ENCODE measurements at places on chromosomes 5 and 9. TPM values are rescaled to one million over a fixed set of nuclear protein-coding genes. Genes with fewer than 3 reads are reported as not detected.

- DNase-seq, result no peak
Observed at GRCh38 chr5:38079620-38080402, 178.5 kb upstream of the EGFLAM start.

DNA sequence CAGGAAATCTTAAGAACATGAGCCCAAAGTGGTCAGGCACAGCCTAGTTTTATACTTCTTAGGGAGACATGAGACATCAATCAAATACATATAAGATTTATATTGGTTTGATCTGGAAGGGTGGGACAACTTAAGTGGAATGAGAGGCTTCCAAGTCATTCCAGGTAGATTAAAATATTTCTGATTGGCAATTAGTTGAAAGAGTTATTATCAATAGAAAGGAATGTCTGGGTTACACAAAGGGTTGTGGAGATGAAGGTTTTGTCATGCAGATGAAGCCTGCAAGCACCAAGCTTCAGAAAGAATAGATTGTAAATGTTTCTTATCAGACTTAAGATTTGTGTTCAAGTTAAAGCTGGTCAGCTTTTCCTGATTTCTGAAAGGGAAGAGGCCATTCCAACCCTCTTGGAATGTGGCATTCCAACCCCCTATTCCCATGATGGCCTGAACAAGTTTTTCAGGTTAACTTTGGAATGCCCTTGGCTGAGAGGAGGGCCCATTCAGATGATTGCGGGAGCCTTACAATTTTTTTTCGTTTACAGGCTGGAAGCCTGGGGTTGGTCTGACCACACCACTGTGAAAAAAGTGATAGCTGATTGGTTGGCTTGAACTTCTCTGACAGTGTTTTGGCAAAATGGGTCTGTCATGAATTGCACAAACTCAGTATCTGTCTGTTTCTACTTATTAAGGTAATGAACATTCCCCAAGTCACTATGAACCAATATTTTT is 245.6 kb upstream of the RAI14 start:
- no peak for DNase-seq

DNA sequence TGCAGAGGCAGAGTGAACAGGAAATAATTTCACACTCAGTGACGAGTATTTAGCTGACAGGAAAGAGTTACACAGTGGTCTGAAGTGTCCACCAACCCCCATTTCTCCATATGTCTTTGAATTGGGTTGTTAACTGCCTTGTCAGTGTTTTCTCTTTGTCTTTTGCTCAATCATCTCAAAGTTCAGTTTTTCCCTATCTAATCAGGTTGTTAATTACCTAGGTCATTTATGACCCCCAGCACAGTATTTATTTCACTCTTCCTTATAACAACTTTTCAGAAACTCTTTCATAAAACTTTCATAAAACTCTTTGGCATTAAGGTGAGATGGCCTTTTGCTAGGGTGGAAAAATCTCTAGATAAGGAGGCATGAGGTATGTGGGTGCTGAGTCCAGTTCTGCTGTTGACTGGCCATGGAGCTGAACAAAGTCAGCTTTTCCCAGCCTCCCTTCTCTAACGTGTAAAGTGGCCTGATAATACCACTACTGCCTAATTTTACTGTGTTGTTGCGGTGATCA is 5.2 kb upstream of the ALDOB start:
- peak; percentile 64 for DNase-seq

- no peak for DNase-seq
Observed at GRCh38 chr9:110886832-110887231, 151.4 kb downstream of the LPAR1 start.

DNA sequence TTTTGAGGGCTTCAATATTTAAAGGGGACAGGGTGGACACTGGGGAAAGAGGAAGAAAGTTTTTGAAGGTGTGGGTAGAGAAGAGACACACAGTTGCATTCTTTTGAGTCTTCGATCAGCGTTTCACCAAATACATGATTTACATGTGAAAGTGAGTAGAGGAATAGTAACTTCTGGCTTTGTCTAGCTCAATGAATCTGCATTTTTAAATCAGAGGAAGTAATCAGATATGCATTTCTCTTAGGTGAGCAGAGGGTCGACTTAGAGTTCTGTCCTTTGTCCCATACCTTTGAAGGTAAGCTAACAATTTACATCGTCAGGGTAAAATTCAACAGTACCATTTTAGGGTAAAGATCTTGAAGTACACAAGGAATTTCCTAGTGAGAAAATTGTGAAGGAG is 406.4 kb upstream of the ZNF462 start:
- DNase-seq, result no peak

- DNase-seq, result no peak
Observed at GRCh38 chr9:115200711-115201505, 83.0 kb upstream of the TNC start.

DNA sequence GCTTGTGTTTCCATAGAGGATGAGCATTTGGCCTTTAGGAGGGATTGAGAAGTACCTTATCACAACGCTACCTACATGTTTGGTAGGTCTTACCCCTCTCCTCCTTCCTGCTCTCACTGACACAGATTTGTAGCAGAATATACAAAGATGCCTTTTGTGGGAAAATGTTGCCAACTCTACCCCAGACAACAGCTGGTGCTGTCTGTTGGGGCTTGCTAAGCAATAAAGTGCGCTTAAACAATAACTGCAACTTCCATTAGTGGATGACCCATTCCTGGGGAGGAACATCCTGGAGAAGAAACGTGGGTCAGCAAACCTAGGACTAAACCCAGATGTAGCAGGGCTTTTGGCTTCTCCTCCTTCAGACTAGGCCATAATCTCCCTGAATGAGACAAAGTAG is 174.3 kb downstream of the EFNA5 start:
- no peak for DNase-seq

DNA sequence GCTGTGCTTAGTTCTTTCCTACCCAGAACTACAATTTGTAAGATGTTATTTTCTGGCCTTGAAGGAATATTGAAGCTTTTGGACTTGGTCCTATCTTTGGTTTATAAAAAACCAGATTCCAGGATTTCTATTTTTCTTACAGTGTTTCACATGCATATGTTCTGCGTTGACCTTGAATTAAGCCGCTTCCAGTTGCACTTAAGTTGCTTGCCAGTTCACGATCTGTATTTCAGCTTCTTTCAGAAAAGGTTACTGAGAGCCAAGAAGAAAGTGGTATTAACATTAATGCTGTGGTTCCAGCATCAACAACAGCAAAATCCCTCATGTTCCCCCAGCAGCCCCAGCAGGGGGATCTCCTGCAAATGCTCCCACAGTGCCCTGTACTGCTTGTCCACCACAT is 156.4 kb upstream of the ADAMTS16 start:
- no peak for DNase-seq

GRCh38 chr9:130825351-130825651 is 9.8 kb upstream of the ABL1 start:
- no peak for DNase-seq

GRCh38 chr5:91484662-91485061 is 101.5 kb upstream of the ARRDC3 start:
- DNase-seq, result no peak

GRCh38 chr9:133701981-133702797 is 36.0 kb downstream of the SARDH start:
- peak; percentile 50 for DNase-seq

DNA sequence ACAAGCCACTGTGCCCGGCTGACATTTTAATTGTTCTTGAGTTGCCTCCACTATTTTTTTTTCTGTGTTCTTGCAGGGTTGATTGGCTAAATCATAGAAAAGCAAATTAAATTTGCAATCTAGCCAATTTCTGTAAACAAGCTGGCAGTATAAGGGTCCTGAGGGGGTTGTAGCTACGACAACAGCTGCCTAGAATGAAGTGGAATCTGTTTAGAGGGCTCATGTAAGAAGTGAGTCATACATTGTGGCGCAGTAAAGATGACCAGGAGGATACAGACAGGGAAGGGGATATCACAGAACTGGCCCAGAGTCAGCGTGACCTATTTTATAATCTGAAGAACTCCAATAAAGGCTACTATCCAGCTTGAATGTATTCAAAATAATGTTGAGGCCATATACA is 82.2 kb upstream of the TLE1 start:
- no peak for DNase-seq

GRCh38 chr5:124021776-124022175 is 509.8 kb downstream of the CSNK1G3 start:
- no peak for DNase-seq

DNA sequence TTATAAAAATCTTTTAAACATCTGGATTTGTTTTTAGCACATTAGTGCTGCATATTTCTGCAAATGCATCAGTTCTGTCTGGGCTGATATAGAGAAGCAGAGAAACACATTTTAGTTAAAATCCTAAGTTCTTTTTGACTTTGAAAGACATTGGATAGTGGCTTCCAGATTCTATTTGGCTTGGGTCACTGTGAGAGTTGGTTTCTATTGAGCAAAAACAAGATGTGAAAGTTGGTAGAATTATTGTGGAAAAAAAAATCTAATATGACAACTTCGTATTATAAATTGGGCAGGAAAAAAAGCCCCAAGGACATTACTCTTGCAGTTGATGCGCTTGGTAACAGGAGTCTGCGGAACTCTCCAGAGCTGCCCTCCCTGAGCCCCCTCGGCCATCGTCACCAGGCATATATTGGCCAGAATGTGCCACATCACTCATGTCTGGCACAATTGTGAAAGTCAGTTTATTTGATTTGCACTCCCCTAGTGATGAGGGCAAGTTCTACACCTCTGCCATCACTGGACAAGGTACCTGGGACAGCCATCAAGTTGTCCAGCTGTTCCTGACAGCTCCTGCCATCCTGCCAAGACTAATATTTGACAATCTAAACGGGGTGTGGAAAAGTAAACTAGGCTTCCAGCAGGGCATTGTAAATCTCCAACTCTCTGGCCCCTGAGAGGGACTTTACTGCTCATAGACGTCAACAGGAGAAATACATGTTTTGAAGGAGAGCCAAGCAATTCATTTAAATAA is 334.5 kb downstream of the TENT4A start:
- no peak for DNase-seq

- no peak for DNase-seq
Observed at GRCh38 chr9:7042124-7042523, 284.4 kb downstream of the KDM4C start.

DNA sequence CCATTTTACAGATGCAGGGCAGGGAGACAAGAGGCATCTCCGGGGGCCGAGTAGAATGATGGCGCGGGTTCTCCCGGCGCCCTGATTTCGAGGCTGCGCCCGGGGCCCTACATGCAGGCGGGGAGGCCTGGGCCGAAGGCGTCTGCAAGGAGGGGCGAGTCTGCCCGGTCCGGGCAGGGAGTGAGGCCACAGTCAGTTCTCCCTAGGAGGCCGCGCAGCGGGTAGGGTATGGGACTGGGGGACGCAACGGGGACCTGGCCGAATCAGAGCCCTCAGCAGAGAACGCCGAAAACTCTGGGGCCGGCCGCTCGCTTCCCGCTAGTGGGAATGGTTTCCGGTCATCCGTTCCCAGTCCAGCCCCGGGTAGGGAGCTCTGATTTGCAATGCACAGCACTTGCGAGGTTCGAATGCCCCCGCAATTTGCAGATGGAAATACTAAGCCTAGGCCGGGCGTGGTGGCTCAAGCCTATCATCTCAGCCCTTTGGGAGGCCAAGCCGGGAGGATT is 6.4 kb downstream of the TLX3 start:
- no peak for DNase-seq

- DNase-seq, result no peak
Observed at GRCh38 chr5:82359272-82359671, 81.1 kb upstream of the RPS23 start.

DNA sequence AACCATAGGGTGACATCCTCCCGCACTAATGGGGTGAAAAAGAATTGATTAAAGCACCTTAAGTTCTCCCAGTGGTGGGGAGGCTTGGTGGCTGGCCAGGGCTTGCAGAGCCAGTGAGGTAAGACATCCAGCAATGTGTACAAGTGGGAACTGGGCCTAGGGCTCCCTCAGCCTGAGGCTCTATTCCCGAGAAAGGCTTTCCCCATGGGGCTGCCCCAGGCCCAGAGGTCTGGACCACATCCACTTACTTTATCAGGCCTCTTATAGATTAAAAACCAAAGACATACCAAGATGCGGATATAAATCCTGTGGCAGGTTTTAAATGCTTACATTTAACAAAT is 35.3 kb downstream of the C5orf15 start:
- DNase-seq, result no peak

DNA sequence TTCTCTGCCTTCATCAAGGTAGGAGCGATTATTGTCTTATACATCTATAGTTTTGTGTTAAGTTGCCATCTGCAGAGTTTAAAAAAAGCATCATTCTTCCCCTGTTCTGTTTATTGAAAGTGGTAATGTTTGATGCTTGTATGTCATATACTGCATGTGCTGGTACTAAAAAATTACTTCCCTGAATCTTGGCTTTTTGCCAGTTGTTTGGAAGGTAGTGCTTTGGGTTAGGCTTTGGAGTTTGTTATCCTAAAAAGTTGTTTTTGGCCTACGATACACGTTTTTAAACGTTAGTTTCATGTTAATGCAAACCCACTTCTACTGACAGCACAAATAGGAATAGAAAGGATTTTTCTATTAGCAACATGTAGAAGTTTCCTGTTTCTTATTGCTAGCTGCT is 158.3 kb downstream of the GIN1 start:
- DNase-seq, result no peak

DNA sequence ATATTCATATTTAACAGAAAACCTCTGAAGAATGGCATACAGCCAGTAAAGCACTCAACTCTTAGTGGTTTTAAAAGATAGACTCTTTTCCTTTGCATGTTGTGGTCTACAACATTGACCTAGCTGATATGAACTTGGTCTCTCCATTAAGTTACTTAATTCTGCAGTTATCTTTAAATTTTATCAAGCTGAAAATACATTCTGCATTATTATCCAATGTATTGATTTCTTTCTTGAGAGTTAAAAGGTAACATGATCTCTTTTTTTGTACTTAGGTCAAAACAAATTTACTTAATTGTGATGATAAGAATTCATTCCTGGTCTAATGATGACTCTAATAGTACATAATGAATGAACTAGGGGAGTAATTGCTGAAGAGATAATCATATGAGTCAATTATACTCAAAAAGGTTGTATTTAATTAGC is 132.9 kb downstream of the STARD4 start:
- DNase-seq, result no peak

- DNase-seq, result no peak
Observed at GRCh38 chr5:53169933-53170332, 60.4 kb upstream of the MOCS2 start.

PCSK5 gene
- total RNA-seq, result 488 TPM

NR6A1 gene
- 43.0 TPM for total RNA-seq

NEUROG1 gene
- total RNA-seq, result not detected

IL31RA gene
- total RNA-seq, result not detected

FCN2 gene
- not detected for total RNA-seq

DMAC1 gene
- total RNA-seq, result 10.8 TPM

LCN10 gene
- total RNA-seq, result 1.1 TPM

ARL10 gene
- total RNA-seq, result 6.2 TPM

SERF1A gene
- total RNA-seq, result 26.4 TPM

OTP gene
- not detected for total RNA-seq

MAP1B gene
- 20.8 TPM for total RNA-seq

RAB3C gene
- total RNA-seq, result 2.7 TPM

LCN15 gene
- total RNA-seq, result 1.5 TPM

ACOT12 gene
- total RNA-seq, result 3.7 TPM

PCDHB4 gene
- 1.2 TPM for total RNA-seq
